ENCODE measurements at places on chromosomes 7 and 10.

- no peak for DNase-seq
Observed at GRCh38 chr7:140232957-140233917, 56.5 kb upstream of the KDM7A start.

GRCh38 chr10:47183704-47184041, 116.3 kb upstream of the GDF10 start:
- no peak for DNase-seq

DNA sequence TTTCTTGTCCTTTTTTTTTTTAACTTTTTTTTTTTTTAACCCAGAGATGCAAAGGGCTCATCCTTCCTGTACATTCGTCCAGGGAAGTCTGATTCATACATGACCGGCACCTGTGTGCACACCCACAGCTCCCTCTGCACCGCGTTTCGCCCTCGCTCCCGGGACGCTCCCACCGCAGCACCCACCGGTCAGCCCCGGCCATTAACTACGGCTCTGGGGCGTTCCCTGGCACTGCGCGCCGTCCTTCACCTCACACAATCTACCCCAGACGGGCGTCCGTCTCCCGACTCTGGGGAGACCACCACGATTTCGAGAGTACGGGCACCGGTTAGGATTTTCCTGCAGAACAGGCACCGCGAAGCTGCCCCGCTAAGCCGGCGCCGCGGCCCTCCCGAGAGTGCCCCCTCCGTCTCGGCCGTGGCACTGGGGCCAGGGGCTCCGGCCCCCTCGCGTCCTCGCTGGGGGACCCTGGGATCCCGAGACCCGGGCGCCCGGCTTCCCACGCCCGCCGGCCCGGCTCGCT, 452 bp downstream of the ATE1 start:
- peak; percentile 48 for DNase-seq

DNA sequence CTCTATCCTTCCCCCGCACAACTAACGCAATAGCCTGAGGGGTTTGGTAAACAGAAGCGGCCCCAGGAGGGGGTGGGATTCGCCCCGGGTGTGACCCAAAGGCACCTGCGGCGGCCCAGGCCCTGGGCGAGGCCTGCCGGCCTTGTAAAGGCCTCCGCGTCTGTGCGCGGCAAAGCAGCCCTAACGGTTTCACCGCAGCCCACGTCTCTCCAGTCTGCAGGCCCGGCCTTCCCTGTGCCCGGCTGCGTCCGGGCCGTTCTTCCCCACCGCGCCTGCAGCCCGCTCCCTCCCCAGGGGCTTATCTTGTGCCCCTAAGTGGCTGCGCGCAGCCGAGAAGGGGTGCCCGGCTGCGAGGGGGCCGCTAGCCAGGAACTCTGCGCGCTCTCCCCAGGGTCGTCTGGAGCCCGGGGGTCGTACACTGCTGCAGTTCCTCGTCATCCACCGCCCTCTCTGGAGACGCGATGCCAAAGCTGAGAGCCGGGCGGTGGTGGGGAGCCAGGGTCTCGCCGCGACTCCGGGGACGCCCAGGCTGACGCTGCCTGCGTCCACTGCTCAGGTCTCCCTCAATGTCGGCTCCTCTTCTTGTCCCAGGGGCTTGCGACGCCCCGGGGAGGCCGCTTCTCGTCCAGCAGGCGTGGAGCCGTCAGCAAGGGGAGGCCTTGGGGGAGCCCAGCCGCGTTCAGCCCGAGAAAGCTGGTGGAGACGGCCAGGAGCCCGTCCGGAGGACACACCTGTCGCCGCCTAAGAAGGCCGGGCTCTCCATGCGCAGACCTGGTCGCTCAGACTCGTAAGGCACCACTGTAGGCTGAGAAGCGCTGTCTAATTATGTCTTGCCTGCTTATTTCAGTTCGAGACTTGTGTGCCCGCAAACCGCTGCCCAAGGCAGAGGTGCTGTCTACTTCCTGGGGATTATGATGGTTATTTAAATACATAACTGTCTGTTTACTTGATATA, 132.3 kb downstream of the SPAG6 start:
- DNase-seq = no peak

DNA sequence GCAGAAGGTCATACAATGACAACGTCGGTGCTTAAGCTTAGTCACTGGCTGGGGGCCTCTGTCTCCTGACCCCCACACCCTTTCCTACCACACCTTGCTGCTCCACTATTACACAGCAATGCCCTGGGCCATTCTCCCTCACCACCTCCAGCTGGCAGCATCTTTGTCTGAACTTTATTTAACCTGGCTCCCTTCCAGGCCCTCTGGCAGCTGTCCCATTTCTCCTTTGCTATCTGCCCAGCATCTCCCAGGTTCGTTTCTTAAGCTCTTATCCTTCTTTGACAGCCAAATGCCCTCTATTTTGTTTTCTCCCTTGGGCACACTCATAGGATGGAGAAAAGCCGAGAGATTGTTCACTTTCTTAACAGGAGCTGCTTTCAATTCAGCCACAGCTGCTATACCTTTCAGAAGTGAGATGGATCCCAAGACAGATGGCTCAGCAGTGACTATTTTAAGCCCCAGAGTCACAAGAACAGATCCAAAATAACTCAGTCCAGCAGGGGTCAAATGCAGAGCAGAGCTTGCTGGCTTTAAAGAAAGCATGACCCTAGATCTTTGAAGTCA, 1277.1 kb upstream of the AUTS2 start:
- DNase-seq = no peak

DNA sequence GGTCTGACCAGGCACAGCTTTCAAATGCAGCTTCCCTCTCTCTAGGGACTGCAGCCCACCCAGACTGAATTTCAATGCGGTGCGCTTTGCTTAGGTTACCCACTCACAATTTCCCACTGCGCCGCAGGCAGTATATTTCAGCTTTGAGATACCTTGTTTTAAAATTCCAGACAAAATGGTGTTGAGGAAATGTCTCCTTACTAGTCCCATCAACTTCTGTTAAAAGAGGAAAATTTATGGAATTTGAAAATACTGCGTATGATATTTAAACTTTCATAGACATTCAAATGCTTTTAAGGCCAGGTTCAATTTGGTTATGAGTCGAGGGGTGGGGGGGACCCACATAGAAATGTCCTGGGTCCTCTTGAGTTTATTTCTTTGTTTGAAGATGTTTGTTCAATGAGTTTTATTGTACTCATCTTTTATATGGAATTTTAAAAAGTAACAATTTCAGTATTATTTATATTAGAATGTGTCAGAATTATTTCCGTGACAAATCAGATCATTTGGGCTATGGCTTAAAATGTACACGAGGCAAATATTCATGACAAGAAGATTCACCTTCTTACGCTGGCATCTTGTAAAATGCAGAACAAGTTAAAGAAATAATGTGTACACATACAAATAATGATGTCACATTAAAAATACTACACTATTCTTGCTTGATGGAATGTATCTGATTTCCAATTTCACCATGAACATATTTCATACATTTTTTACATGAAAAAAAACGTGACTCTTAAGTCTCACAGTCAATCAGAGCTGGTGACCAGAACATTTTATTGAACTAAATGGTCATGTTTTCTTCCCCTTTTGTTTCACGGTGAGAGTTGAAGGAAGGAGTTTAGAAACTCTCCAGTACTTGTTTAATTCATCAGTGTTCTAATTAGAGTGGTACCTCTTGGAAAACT, 1.3 kb downstream of the IKZF1 start:
- no peak for DNase-seq

DNA sequence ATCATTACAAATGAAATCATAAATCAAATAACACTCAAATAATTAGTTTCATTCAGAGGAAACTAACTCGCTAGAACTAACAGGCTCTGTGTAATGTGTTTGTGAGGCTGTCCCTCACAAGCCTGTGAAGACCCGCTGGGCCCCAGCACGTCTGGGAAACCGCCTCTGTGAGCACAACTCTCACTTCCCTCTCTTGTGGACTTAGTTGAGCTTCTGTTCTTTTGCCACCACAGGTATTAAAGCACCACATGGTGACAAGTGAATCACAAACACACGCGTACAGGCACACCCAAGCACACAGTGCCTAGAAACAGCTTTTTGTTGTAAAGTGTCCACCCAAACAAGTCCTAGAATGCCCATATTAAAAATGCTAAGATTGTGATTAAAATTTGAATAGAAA, 51.0 kb downstream of the ZNF777 start:
- no peak for DNase-seq

DNA sequence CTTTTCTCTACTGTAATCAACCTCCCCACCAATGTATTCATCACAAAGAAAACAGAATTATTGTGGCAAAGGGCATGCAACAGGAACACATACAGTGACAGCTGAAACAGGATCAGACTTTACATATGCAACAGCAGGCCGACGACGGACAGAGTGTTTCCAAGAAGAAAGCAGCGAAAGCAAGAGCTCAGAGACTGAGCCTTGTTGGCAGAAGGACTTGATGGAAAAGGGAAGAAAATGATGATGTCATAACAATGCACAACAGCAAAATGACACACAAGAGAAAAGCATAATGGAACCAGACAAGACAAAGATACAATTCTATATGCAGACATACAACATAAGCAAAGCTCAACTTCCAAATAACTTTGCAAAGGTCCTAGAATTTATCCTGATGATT, 106.5 kb downstream of the ARHGAP12 start:
- DNase-seq = no peak

DNA sequence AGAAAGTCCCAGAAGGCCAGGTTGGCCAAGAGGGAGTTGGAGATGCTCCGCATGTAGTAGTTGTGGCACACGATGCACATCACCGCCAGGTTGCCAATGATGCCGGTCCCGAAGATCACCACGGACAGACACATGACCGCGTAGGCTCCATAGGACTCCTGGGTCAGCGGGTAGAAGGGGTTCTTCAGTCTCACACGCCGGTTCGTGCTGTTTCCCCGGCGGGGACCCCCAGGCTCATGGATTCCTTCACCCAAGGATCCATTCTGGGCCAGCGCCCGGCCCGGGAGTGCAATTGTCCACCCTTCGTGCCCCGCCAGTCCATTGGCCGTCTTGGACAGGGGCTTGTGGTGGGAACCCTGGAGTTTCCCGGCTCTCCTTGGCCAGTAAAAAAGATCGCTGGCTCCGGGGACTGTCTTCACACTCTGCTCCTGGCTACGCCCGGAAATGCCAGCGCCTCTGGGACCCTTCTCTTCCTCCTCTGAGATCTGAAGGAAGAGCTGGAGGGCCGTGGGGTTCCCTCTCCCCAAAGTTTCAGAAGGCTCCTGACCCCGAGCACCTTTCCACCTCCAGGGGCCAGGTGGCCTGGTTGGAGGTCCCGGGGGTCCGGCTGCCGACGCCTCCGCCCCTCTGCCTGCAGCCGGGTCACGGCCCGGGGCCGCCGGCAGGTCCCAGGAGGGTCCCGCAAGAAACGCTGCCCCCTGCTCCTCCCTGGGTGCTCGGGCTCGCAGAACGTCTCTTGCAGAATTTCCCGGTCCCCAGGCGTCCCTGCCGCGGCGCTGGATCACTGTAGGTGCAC, 1.3 kb downstream of the GPR37 start:
- no peak for DNase-seq

GRCh38 chr7:80463272-80463920, 48.5 kb downstream of the GNAT3 start:
- DNase-seq = no peak

DNA sequence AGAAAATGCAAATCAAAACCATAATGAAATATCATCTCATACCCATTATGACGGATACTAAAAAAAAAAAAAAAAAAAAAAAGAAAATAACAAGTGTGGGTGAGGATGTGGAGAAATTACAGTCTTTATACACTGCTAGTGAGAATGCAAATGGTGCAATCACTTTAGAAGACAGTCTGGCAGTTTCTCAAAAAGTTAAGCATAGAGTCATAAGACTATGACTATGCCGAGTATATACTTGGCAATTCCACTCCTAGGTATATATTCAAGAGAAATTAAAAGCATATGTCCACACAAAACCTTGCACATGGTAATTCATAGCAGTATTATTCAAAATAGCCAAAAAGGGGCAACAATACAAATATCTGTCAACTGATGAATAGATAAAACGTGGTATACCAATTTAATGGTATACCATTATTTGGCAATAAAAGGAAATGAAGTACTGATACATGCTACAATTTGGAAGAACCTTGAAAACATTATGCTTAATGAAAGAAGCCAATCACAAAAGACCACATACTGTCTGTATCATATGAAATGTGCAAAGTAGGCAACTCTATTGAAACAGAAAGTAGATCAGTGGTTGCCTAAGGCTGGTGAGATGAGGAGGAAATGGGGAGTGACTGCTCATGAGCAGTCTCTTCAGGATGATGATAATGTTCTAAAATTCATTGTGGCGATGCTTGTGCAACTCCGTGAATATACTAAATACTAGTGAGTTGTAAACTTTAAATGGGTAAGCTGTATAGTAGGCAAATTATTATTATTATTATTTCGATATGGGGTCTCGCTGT, 90.1 kb upstream of the NANOS1 start:
- no peak for DNase-seq

- peak; percentile 80 for DNase-seq
Observed at GRCh38 chr10:42753126-42753506, 29.5 kb upstream of the BMS1 start.

DNA sequence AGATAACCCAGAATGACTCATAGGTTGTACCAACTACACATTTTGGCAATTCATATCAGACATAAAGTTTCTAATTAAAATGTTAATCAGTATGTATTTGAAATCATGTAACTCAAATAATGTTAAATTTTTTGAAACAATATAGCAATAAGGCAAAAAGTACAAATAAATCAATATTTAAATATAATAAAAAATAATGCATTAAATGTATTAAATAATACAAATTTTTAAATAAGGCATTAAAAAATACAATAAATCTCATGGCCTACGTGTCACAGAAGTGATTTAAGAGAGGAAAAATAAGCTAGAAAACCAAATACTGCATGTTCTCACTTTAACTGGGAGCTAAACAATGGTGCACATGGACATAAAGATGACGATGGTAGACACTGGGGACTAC, 9.1 kb downstream of the PON2 start:
- no peak for DNase-seq

GRCh38 chr10:102814873-102815661, 22.1 kb downstream of the CYP17A1 start:
- no peak for DNase-seq

DNA sequence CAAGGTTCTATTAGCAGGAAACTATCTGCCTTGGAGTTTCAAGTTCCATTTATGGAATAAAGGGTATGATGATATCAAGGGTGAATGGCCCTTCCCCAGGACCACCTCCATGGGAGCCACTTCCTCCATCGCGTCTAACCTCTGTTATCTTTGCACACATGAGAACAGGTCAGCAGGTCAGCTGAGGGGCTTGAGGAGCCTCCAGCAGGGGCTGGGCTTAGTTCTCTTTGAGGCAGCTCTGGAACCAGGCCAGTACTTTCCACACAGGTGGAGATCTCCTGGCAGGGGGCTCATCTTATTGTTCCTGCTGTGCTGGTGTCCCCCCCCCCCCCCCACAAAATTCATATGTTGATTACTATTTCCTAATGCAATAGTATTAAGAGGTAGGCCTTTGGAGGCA, 472.2 kb upstream of the ZMIZ1 start:
- DNase-seq = no peak

DNA sequence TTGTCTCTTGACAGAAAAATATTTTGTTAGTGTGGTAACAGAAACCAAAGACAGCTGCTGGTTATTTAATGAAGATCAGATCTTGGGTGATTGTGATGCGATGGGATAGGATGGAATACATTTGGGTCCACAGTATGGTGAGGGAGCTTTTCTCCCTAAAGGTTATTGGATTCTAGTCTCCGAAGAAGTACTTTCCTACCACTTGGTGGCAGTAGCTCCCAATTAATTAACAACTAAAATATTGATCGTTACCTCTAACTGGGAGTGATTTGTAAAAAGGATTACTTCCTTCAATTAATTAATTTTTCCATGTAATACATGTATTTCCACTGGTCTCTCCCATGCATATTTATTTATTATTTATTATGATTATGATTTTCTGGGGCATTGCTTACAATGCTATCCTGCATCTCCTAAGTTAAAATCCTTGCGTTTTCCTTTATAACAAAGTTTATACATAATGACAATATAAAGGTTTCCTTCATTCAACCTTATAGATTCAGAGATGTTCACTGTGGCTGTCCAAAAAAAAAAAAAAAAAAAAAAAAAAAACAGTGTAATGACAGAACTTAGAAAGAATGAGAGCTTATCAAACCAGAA, 25.6 kb downstream of the TMEM196 start:
- no peak for DNase-seq
